Pulmonary artery endothelial cell (primary cell): ENCODE measurements at places on chromosomes 1 and 21. TPM values are rescaled to one million over a fixed set of nuclear protein-coding genes. Genes with fewer than 3 reads are reported as not detected.

The FASLG gene
- total RNA-seq: not detected in 2 replicates

The TNFSF4 gene
- total RNA-seq: 49.1 and 117 TPM in 2 replicates

The MCOLN2 gene
- 0.13 and 0.18 TPM in 2 replicates for total RNA-seq

The CD101 gene
- 0.11 and 0.13 TPM in 2 replicates for total RNA-seq

The NADK gene
- total RNA-seq: 47.3 and 56.7 TPM in 2 replicates

The EDARADD gene
- total RNA-seq: not detected in 2 replicates

The EPHA8 gene
- not detected in 2 replicates for total RNA-seq

The CCDC190 gene
- total RNA-seq: 3.8 and 4.0 TPM in 2 replicates

The SFT2D2 gene
- 32.5 and 44.8 TPM in 2 replicates for total RNA-seq

The HIVEP3 gene
- total RNA-seq: 1.1 TPM in 2 replicates

The KLF17 gene
- total RNA-seq: not detected in 2 replicates

The KRTAP19-1 gene
- not detected in 2 replicates for total RNA-seq

- no peak for DNase-seq
Measured at GRCh38 chr1:156862584-156862983, 1.9 kb downstream of the NTRK1 start.

DNA sequence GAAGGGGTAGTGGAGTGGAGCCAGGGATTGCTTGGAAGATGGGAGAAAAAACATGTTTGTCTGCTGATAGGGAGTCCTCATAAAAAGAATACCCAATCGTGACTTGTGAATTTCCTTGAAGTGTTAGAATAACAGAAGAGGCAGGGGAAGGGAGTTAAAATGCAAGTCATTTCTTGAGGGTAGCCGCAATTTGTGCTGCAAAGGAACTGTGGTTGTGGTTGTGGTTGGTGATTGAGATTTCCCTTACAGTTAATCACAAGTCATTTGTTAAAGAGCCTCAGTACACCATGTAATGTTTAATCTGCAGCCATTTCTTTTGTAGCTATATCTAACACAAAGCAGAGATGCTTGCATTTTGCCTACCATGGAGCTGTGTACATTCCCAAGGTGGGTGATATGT is 38.5 kb upstream of the EGLN1 start:
- no peak for DNase-seq

GRCh38 chr1:163789911-163790310 is 468.2 kb downstream of the NUF2 start:
- no peak for DNase-seq

GRCh38 chr1:55699228-55699627 is 484.1 kb upstream of the USP24 start:
- DNase-seq: no peak

DNA sequence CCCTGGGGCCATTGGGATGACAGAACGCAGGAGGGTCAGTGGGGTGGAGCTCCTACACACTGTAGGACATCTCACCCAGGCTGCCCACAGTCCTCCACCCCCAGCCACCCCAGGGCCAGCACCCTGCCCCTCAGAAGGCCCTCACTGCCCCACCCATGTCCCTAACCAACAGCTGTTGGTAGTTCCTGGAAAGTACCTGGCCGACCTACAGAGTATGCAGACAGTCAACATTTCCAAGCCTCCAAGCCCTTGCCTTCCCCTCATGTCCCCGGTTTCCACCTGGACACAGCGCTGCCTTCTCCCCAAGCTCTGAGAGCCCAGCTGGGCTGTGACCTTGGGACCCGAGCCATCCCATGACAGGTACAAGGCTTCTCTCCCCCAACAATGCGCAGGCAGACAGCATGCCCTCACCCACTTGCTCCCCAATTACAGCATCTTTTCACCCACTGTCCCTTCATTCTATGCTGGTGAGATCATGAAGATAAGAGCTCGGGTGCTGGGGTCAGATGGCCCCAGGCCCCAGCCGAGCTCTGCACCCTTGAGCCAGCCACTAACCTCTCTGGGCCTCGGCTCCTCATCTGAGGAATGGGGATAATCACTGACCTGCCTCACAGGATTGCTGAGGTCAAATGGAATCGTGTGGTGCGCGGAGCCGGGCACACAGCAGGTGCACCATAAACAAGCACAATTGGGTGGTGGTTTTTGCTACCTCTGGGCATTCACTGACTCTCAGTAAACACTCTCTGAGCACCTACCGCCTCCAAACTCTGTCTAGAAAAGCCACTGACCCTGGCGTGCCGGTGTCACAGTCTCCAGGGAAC is 11.2 kb downstream of the LAPTM5 start:
- no peak for DNase-seq

DNA sequence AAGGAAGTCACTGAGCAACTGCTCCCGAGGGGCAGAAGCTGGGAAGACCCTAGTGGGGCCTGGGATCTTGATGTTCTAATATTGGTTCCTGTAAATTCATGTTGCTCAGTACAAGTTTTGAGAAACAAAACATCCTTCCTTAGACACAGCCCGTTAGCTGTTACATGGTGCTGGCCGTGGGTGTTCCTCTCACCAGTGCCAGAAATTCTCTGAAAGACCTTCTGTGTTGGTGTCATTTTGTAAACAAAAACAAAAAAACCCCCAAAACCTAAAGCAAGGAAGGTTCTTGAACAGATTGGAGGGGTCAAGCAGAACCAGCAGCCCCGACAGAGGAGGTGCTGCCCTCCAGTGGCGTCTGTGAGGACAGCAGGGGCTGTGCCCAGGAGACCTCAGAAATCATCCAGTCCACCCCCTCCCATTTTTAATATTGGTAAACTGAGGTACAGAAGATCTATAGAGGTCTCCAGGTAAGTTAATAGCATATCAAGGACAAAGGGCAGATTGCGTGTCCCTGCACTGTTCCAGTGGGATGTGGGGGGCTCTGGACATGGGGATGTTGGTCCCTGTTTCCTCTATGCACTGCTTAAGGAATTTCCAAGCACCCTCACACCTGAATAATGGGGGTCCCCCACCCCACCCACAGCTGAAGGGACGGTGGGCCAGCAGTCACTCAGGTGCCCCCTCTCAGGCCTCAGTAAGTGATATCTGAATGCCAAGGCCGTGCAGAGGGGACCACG is 38.2 kb downstream of the SLC2A7 start:
- DNase-seq: no peak

GRCh38 chr1:209619696-209620486 is 32.3 kb downstream of the LAMB3 start:
- DNase-seq: no peak

- no peak for DNase-seq
Measured at GRCh38 chr1:41830726-41831125, 88.0 kb downstream of the HIVEP3 start.

DNA sequence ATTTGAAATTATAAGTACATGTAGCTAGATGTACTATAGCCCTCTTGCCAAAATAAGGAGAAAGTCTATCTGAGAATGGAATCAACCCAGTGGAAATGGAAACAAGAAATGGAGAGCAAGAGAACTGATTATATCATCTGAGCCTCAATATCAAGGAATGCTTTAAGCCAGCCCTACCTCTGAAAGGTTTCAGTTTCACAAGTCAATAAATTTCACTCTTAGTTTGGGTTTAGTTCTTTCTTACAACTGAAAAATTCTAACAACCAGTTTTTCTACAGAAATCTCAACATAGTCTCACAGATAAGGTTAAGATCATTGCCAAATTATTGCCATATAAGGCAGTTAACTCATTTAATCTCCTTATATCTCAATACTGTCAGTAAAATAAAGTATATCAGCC is 80.0 kb downstream of the EPS15 start:
- DNase-seq: no peak

DNA sequence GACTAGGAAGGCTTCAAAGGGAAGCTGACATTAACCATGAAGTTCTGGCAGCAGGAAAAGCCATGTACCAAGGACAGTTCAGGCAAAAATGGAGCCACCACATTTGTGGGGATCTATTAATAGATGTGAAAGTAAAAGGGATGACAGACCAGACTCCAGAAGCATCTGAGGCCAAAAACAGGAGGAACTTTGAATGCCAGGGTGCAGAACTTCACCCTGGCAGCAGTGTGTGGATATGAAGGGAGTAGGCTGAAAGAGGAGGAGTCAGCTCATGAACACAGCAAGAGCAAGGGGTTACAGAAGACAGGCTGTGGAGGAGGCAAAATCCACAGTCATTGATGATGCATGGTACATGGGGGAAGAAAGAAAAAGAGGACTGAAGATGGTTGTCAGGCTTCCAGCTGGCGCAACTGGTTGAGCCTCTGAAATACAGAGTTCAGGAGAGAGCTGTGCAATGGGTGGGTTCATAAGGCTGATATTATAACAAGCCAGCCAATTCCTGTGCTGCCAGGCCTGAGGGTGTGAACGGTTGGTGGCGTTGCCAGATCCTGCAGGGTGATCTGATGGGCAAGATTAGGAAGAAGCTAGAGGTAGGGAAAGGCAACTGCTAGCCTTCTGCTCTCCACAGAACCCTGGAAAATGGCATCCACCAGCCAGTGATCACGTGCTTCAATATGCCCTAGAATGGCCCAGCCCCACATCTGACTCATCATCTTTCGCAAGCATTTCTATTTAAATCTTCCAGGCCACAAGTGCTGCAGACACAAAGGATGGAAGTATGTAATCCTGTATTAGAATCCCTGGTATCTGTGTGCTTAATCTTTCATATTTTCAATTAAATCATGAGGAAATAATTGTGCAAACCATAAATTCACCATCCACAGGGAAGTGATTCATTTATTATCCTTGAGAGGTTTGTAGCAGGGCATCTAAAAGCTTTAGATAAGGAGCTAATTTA is 81.9 kb downstream of the SLC25A24 start:
- DNase-seq: no peak

DNA sequence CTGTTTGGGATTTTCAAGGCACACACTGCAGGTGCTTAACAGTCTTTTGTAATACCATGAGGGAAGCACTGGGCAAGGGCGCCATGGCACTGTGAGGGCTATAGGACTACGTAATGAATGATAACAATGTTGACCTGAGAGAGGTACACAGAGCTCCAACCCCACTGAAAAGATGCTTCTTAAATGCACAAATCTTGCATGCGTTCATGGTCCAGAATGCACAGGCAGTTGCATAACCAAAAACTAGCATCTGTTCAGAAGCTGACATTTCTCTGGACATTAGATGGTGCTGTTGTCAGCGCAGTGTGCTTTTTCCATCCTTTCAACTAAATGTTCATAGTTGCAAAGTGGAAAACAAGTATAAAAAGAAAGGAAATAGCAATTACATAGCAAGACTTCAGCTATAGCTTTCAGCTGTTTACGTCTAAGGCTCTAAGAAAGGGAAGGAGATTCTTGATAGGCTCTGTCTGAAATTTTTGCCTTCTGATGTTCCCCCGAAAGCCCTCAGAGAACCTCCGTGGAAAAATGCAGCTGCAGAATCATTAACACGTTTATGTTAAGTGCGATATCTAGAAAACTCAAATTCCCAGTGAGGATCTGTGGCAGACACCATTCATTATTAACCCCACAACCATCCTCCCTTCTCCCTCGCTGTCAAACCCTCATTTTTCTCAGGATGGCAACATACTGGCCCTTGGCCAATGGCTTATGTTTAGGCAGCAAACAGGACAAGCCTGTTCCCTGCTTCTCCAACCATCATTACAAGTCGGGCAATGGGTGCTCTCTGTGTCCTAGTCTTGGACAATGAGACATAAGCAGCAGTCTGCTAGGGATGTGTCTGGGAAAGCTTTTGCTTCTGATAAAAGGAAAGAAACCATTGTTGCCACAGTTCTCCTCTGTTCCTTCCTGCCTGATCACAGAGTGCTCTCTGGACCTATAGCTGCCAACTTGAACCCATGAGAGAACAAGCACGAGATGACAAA is 8.2 kb upstream of the TARBP1 start:
- DNase-seq: no peak

GRCh38 chr1:173436841-173437428 is 40.2 kb upstream of the PRDX6 start:
- no peak for DNase-seq

- no peak for DNase-seq
Measured at GRCh38 chr1:106926803-106927582, 129.5 kb upstream of the PRMT6 start.

- DNase-seq: no peak
Measured at GRCh38 chr1:241640867-241641622, 876 bp upstream of the CHML start.

- DNase-seq: no peak
Measured at GRCh38 chr1:232029315-232029714, 402.7 kb downstream of the DISC1 start.

GRCh38 chr1:84961316-84961715 is 35.6 kb downstream of the MCOLN2 start:
- DNase-seq: no peak

DNA sequence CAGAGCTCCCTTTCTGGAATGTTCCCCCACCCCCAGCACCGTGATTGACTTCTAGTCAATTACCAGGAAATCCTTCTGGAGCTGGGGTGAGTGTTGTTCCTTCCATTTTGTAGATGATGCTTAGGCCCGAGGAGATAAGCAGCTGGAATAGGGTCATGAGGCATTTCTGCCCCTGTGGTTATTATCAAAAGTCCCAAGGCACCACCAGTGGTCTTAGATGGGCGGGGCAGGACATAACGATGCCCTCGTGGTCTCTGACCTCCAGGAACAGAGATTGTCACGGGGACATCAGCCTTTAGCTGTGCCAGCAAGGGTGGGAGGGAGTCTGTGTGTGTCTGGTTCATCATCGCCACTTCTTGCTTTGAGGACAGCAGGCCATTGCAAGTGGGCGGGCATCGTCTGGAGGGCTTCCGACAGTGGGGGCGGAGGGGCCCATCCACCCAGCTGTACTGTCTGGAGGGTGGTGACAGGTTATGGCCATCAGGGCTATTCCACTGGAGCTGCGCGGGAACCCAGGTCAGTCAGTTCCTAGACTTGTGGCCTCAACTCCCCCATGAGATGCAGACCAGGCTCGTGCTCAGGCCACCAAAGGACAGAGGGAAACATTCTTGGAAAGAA is 22.6 kb downstream of the TNFRSF8 start:
- DNase-seq: no peak

DNA sequence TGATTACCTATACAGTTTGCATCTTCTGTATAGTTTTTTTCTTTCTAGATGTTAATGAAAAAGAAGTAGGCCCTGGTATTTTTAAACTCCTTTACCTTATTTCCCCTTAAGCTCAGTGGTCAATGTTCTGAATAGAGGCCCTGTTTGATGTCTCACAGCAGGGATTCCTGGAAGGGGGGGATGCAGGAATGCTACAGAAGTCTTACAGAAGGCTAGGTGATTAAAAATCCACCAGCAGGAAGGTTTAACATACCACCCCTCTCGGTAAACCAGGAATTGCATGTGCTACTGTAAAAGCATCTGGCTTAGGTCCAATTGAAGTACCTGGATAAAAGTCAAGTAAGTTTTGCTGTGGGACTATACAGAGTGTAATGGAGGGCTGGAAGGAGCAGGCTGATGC is 78.3 kb downstream of the NOS1AP start:
- no peak for DNase-seq
